ENCODE measurements at places on chromosomes 1 and 21. TPM values are rescaled to one million over a fixed set of nuclear protein-coding genes. Genes with fewer than 3 reads are reported as not detected.

DNA sequence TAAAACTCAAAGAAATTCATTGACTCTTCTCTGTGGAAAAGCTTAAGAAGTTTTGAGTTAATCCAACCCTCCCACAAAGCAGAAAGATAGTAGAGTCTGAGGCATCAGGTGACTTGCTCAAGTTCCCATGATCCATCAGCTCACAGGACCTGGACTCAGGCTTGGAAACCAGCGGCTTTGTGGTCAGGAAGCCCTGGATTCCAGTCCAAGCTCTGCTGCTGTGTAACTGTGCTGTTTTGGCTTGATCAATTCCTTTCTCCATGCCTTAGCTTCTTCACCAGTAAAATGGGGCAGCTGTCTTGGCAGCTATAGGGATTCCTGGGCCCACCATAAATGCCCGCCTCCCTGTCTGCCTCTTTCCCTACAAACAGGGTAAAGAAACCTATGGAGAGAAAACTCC is 180.2 kb downstream of the HIVEP3 start:
- H3K27ac ChIP-seq: no peak overlapping the region
- no peaks in the 10 kb centered on the region for H3K27me3 ChIP-seq
- H3K4me1 ChIP-seq: no peaks in the 10 kb centered on the region
- H3K4me3 ChIP-seq: no peak overlapping the region
- no peaks in the 10 kb centered on the region for H3K36me3 ChIP-seq
- DNase-seq: no peak

GRCh38 chr1:164704954-164705353 is 146.0 kb downstream of the PBX1 start:
- H3K27ac ChIP-seq: no peak overlapping the region
- H3K36me3 ChIP-seq: no peaks in the 10 kb centered on the region
- no peaks in the 10 kb centered on the region for H3K27me3 ChIP-seq
- DNase-seq: no peak

- H3K27me3 ChIP-seq: no peaks in the 10 kb centered on the region
- H3K4me1 ChIP-seq: no peaks in the 10 kb centered on the region
- H3K27ac ChIP-seq: no peak overlapping the region
Measured at GRCh38 chr1:85321237-85321964, 45.0 kb upstream of the BCL10 start.

GRCh38 chr1:145717833-145718232 is 1.5 kb upstream of the CD160 start:
- H3K27me3 ChIP-seq: no peaks in the 10 kb centered on the region
- H3K27ac ChIP-seq: no peak overlapping the region

GRCh38 chr1:46396441-46397398 is 2.6 kb downstream of the FAAH start:
- no peaks in the 10 kb centered on the region for H3K27me3 ChIP-seq
- H3K27ac ChIP-seq: no peak overlapping the region
- peaks cover 10% of the 10 kb centered on the region for H3K4me1 ChIP-seq
- no peak for DNase-seq
- no peak overlapping the region for H3K4me3 ChIP-seq
- H3K36me3 ChIP-seq: no peaks in the 10 kb centered on the region

GRCh38 chr1:6476483-6476882 is 10.5 kb upstream of the TNFRSF25 start:
- H3K27me3 ChIP-seq: no peaks in the 10 kb centered on the region
- H3K36me3 ChIP-seq: no peaks in the 10 kb centered on the region
- H3K4me3 ChIP-seq: no peak overlapping the region
- DNase-seq: no peak
- H3K4me1 ChIP-seq: no peaks in the 10 kb centered on the region
- H3K27ac ChIP-seq: no peak overlapping the region

EPHA8 gene
- 6.0 TPM for total RNA-seq

IGFN1 gene
- 16.4 TPM for total RNA-seq

ZNF593OS gene
- not detected for total RNA-seq

AMY2A gene
- total RNA-seq: 0.99 TPM

FCGR1A gene
- total RNA-seq: 8.7 TPM

CLCA2 gene
- total RNA-seq: 1.7 TPM
